ENCODE measurements at places on chromosomes 5 and 9.

DNA sequence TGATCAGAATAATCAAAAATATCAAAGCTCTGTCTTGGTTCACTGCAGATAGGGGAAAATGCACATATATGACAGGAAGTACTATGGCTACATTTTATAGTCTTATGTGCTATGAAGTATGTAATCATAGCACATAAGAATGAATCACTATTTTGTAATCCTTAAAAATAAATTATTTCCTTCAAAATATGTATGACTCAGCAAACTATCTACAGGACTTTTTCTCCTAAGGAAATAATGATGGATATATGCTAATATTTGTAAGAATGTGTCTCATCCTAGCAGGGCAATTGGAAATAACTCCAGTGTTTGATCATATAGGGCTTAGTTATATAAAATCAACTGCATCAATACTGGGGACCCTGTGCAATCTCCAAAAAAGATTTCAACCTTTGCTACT is 85.1 kb downstream of the SLC24A2 start:
- DNase-seq, result no peak

DNA sequence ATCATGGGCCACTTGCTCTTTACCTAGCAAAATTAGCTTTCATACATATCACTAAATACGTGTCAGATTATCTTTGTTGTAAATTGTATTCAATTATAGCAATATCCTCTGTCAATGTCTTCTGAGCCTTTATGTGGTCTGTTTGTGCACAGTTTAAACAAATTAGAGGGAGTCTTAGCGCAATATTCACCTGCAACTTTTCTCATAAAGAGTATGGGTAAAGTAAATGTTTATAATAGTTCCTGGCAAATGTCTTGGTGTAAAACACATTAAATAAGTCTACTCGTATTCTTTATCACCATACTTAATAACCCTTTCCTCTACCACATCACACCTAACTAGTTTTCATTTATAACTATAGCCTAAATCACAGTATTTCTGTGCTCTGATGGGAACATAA is 169.0 kb downstream of the PCSK1 start:
- no peak for DNase-seq

- no peak for DNase-seq
Measured at GRCh38 chr5:154313360-154314017, 123.0 kb downstream of the GALNT10 start.

GRCh38 chr9:128375865-128376264 is 4.7 kb downstream of the URM1 start:
- DNase-seq, result no peak
